ENCODE measurements at places on chromosomes 2 and 18.

GRCh38 chr2:152354069-152354755 lies 19.2 kb downstream of the FMNL2 start:
- peak; percentile 38 for DNase-seq

GRCh38 chr2:187646556-187646955 lies 92.3 kb upstream of the TFPI start:
- no peak for DNase-seq

- no peak for DNase-seq
These were observed 5.1 kb downstream of the SMIM21 start for GRCh38 chr18:75422341-75422910.

- peak; percentile 57 for DNase-seq
These were observed 198.5 kb downstream of the FHOD3 start for GRCh38 chr18:36496022-36496421.

DNA sequence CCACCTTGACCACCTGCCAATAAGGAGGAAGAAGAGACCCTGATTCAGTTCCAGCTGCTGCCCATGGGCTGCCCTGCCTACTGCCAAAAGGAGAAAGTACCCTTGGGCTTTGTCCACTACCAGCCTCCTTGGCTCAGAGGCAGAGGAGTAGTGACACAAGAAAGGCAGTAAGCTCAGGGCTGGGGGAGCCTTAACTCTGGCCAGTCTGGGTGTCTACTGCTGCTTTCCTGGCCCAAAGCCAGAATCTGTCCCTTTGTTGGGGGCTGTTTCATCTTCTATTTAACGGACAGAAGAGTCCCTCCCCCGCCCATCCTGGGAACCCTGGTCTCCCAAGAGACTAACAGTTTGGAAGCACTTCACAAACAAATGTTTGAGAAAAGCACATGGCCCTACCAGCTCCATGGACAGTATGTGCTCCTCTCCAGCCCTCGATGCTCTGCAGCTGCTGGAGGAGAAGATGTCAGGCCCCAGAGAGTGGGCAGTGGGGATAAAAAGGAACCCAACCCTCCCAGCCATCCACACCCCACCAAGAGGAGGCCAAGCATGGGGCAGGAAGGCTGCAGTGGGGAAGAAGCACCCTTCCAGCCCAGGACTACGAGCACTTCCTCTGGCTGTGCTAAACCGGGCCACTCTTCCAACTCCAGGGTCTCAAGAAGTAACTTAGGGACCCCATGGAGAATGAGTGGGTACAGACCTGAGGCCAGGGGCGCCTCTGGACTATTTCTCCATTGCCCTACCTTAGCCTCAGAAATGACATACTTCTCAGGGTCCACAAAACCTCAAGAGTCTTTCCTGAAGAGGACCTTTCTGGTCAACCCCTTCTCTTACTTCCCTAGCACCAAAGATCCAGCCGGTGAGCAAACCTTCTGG lies 1.2 kb downstream of the ATG9A start:
- peak; percentile 11 for DNase-seq

- DNase-seq = peak; percentile 74
These were observed 70.6 kb downstream of the MBP start for GRCh38 chr18:77061946-77062517.

DNA sequence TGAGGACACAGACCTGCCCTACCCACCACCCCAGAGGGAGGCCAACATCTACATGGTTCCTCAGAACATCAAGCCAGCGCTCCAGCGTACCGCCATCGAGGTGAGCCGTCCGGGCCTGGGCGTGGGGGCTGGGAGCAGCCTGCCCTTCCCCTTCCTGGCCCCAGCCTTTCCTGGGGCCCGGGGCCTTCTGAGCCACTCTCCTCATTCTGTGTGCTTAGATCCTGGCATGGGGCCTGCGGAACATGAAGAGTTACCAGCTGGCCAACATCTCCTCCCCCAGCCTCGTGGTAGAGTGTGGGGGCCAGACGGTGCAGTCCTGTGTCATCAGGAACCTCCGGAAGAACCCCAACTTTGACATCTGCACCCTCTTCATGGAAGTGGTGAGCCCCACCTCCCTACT lies 157.9 kb downstream of the DYSF start:
- DNase-seq = no peak

DNA sequence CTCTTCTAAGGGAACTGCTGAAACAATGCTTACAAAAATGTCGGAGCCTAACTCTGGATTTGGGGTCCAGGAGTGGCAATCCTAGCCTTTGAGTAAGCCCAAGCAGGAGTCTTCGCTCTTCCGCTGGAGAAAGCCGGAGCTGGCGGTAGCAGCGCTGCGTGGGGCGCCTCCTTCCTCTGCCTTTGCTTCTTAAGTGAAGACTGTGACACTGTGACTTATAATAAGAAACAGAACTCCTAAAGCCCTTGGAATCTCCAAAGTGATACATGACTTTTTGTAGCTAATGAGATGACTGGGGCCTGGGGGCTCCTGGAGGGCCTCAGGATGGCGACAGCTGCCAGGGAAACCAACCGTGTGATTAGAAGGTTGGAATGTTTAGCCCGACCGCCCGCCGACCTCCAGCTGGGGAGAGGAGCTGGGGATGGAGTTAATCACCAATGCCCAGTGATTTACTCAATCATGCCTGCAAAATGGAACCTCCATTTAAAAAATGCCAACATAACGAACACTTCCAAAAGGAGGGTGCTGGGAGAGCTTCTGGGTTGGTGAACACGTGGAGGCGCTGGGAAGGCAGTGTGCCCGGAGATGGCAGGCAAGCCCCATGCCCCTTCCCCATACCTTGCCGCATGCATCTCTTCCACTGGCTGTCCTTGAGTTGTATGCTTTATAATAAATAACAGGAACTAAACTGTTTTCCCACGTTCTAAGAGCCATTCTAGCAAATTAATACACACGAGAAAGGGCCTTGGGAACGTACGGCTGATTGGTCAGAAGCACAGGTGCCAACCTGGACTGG lies 29.0 kb upstream of the MAL start:
- DNase-seq = peak; percentile 53

GRCh38 chr18:76896677-76897076 lies 74.3 kb downstream of the ZNF236 start:
- no peak for DNase-seq

DNA sequence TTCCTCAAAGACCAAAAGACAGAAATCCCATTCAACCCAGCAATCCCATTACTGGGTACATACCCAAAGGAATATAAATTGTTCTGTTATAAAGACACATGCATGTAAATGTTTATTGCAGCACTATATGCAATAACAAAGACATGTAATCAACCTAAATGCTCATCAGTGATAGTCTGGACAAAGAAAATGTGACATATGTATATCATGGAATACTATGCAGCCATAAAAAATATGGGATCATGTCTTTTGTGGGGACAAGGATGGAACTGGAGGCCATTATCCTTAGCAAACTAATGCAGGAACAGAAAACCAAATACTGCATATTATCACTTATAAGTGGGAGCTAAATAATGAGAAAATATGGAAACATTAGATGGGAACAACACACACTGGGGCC lies 2.7 kb upstream of the HNMT start:
- DNase-seq = no peak

Measured in astrocyte of the hippocampus (primary cell).